H9 (cell line): ENCODE measurements at places on chromosomes 5 and 9. TPM values are rescaled to one million over a fixed set of nuclear protein-coding genes. Genes with fewer than 3 reads are reported as not detected.

DNA sequence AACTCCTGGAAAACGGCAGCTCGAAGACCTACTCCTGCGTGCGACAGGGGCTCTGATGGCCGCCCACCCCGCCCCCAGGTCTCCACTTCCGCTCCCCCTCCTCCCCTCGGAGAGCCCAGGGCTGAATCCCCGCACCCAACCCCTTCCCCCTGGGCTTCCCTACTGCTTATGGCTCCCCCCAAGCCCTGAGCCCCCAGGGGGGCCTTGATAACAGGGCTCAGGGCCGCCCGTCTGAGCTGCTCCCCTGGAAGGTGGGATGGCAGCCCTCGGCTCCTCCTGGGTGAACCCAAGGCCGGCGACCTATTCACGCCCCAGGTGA is 30.4 kb downstream of the GLT6D1 start:
- no peak overlapping the region for H3K27ac ChIP-seq
- H3K36me3 ChIP-seq: peaks cover 14% of the 10 kb centered on the region; the same call in 1 of the 2 replicates
- no peak for DNase-seq
- H3K4me1 ChIP-seq: no peaks in the 10 kb centered on the region

The TXNDC8 gene
- total RNA-seq: not detected in 2 replicates

The DOCK8 gene
- total RNA-seq: 1.4 and 2.3 TPM in 2 replicates

- no peak for DNase-seq
- H3K4me3 ChIP-seq: no peak overlapping the region
- H3K27ac ChIP-seq: no peak overlapping the region
- no peaks in the 10 kb centered on the region for H3K27me3 ChIP-seq
- H3K36me3 ChIP-seq: no peaks in the 10 kb centered on the region
Observed at GRCh38 chr5:149280124-149280523, 8.5 kb downstream of the AFAP1L1 start.

The DAB2IP gene
- 22.0 and 22.6 TPM in 2 replicates for total RNA-seq

The PTTG1 gene
- 263 and 279 TPM in 2 replicates for total RNA-seq

- no peaks in the 10 kb centered on the region; the same call in 1 of the 2 replicates for H3K27me3 ChIP-seq
- H3K4me1 ChIP-seq: peaks cover 5% of the 10 kb centered on the region; the same call in 1 of the 2 replicates
- no peaks in the 10 kb centered on the region for H3K36me3 ChIP-seq
Observed at GRCh38 chr5:133790898-133791297, 177.5 kb downstream of the C5orf15 start.

DNA sequence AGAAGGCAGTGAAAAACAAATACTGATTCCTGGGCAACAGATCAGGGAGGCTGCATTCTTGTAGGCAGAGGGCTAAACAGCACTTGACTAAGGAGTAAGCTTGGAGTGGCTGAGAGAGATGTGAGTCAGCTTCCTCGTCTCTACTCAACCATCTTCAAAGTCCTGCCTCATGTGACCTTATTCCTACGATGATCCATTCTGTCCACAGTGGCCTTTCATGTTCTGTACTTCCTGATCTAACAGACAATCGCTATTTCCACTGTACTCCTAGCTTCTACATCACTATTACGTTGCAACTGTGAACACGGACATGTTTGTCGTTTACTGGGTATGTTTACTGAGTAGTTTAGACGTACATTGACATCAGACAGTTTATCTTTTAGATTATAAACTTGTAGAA is 365.4 kb downstream of the ARL15 start:
- no peaks in the 10 kb centered on the region for H3K27me3 ChIP-seq
- peaks cover 6% of the 10 kb centered on the region; the same call in 1 of the 2 replicates for H3K4me1 ChIP-seq
- no peak for DNase-seq
- peaks cover 3% of the 10 kb centered on the region for H3K36me3 ChIP-seq

The ZNF354C gene
- 4.8 and 5.4 TPM in 2 replicates for total RNA-seq

DNA sequence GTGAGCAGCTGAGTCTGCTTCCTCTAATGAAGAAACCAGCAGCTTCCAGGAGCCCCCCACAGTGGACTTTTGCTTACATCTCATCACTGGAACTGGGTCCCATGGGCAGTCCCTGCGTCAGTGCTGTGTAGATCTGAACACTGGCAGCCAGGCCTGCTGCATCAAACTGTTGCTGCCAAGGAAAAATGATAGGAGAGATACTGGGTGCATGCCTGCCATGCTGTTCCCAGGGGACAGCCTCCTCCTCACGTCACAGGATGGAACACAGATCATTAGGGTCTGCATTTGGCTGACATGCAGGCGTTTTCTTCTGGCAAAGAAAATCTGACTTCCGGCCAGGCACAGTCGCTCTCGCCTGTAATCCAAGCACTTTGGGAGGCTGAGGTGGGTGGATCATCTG is 67.9 kb downstream of the OLFM1 start:
- no peaks in the 10 kb centered on the region for H3K27me3 ChIP-seq
- no peak overlapping the region for H3K27ac ChIP-seq
- no peaks in the 10 kb centered on the region for H3K4me1 ChIP-seq
- H3K4me3 ChIP-seq: no peak overlapping the region
- no peak for DNase-seq

The PDGFRB gene
- 2.2 and 3.9 TPM in 2 replicates for total RNA-seq

- no peaks in the 10 kb centered on the region for H3K36me3 ChIP-seq
- H3K4me3 ChIP-seq: no peak overlapping the region
- no peak overlapping the region for H3K27ac ChIP-seq
- H3K4me1 ChIP-seq: no peaks in the 10 kb centered on the region
- DNase-seq: no peak
Observed at GRCh38 chr5:149603920-149604319, 22.6 kb downstream of the ARHGEF37 start.

DNA sequence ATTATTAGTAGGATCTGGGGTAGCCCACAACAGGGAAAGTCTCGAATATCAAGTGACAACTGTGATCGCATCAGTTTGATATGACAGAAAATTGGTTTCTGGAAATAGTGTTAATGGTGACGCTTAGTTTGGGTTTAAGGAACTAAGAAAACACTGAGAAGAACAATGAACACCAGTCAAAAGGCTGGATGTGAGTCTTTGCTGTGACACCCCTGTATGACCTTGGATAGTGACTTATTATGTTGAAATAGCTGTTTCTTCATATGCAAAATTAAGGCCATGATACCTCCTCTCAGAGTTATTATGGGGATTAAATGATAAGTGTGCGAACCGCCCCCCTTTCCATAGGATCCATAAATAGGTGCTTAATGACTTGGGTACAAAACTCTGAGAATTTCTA is 926 bp downstream of the DNAJC25 start:
- peaks cover 3% of the 10 kb centered on the region; the same call in 1 of the 2 replicates for H3K27me3 ChIP-seq
- no peaks in the 10 kb centered on the region; the same call in 1 of the 2 replicates for H3K4me1 ChIP-seq
- peaks cover 4% of the 10 kb centered on the region; the same call in 2 of the 3 replicates for H3K36me3 ChIP-seq
- peak overlapping the region; percentile 95 for H3K4me3 ChIP-seq
- no peak overlapping the region for H3K27ac ChIP-seq
- DNase-seq: no peak

- no peaks in the 10 kb centered on the region for H3K36me3 ChIP-seq
- DNase-seq: no peak
- no peak overlapping the region for H3K4me3 ChIP-seq
- no peak overlapping the region for H3K27ac ChIP-seq
- H3K27me3 ChIP-seq: no peaks in the 10 kb centered on the region
Observed at GRCh38 chr9:13956107-13956506, 357.8 kb downstream of the NFIB start.

DNA sequence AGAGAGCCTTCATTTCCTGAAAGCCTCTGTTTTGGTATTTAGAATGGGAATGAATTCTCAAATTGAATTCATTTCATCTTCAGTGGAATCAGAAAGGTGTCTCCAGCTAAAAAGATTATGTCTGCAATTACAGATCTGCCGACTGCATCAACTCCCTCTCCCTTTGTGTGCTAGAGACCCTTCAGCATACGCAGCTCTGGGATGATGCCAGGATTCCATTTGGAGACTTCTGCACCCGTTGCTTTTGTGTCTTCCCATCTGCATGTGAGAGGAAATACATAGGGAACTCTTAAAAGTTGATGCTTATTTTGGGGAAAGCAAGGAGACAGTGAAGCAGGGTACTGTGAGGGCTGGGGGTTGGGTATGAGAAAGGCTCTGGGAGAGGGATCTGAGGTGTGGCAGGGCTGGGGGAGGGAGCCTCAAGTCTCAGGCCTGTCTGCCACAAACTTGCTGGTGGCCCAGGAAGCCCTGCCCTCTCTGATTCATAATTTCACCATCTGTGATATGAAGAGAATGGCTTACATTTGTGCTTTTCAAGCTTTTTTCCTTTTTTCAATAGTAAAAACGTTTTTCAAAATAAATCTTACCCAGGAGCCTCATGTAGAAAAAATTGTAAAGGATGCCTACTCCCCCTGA is 89.7 kb upstream of the SAP30L start:
- no peak for DNase-seq
- H3K27ac ChIP-seq: no peak overlapping the region
- no peak overlapping the region for H3K4me3 ChIP-seq
- no peaks in the 10 kb centered on the region for H3K36me3 ChIP-seq
- H3K27me3 ChIP-seq: no peaks in the 10 kb centered on the region

DNA sequence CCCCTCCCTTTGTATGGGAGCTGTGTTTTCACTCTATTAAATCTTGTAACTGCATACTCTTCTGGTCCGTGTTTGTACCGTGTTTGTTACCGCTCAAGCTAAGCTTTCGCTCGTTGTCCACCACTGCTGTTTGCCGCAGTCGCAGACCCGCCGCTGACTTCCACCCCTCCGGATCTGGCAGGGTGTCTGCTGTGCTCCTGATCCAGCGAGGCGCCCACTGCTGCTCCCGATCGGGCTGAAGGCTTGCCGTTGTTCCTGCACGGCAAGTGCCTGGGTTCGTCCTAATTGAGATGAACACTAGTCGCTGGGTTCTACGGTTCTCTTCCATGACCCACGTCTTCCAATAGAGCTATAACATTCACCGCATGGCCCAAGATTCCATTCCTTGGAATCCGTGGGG is 6.6 kb upstream of the GNE start:
- no peak for DNase-seq
- no peaks in the 10 kb centered on the region for H3K4me1 ChIP-seq
- no peaks in the 10 kb centered on the region for H3K27me3 ChIP-seq
